ENCODE measurements at places on chromosomes 5 and 9. TPM values are rescaled to one million over a fixed set of nuclear protein-coding genes. Genes with fewer than 3 reads are reported as not detected.

FOXD4L6 gene
- not detected for total RNA-seq

DNAI1 gene
- 0.74 TPM for total RNA-seq

PCDHA5 gene
- 2.7 TPM for total RNA-seq

FREM1 gene
- 2.9 TPM for total RNA-seq
